ENCODE measurements at places on chromosomes 3 and 15.

DNA sequence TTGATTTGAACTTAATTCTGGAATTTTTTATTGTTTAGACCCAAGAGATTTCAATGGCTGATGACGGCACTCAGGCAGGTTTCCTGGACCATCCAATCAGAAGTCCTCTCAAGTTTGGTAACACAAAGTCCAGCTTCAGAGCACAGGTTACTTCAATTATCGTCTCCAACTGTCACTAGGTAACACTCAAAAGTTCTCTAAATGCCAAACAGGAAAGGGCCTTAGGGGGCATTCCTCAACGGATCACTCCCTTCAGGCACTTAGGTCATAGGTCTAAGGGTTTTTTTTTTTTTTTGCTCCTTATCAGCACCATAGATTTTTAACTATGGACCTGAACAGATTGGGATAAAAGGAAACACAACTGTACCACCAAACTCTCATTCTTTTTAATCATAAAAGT lies 85.8 kb downstream of the MEIS2 start:
- H3K27ac ChIP-seq, result no peak overlapping the region
- H3K27me3 ChIP-seq, result no peaks in the 10 kb centered on the region
- H3K36me3 ChIP-seq, result no peaks in the 10 kb centered on the region
- H3K4me1 ChIP-seq, result no peaks in the 10 kb centered on the region
- no peak overlapping the region for H3K4me3 ChIP-seq
- DNase-seq, result no peak

DNA sequence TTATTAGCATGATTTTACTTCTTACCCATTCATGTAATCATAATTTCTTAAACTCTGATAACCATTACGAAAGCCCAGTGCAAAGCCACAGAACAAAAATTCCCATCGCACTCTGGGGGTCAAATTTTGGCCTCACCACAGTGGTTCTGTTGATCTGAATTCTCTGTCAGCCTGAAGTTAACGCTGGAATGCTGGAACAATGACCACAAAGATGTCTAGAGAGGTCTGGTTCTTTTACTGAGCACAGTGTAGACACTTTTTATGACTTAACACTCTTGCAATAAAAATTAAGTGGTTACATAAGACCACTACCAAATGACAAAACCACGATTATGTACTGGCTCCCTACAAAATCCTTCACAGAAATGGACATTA lies 94.7 kb downstream of the PDZRN3 start:
- H3K36me3 ChIP-seq, result peaks cover 2% of the 10 kb centered on the region
- no peak overlapping the region for H3K4me3 ChIP-seq
- DNase-seq, result no peak

DNA sequence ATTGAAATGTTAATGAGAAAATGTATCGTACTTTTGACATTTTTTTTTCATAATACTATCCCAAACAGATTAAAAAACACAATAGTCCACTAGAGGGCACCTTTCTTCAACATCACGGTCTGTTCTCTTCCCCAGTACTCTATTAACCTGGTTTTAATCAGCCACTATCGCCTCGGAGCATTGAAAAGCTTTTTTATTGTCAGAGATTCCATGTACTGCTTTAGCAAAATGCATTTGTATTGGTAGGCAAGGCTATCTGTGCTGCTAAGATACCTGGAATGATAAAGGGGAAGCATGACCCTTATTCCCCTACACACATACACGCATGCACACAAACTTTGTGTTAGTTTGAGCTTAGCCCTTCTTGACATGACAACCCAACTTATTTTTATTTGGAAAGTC lies 160.1 kb upstream of the IL12A start:
- H3K27me3 ChIP-seq, result no peaks in the 10 kb centered on the region
- H3K4me1 ChIP-seq, result peaks cover 17% of the 10 kb centered on the region
- H3K27ac ChIP-seq, result peak overlapping the region; percentile 64
- peak; percentile 80 for DNase-seq
- H3K4me3 ChIP-seq, result no peak overlapping the region

GRCh38 chr3:37295925-37296324 lies 121.5 kb upstream of the LRRFIP2 start:
- DNase-seq, result no peak
- no peak overlapping the region for H3K27ac ChIP-seq
- no peak overlapping the region for H3K4me3 ChIP-seq
- no peaks in the 10 kb centered on the region for H3K27me3 ChIP-seq
- no peaks in the 10 kb centered on the region for H3K4me1 ChIP-seq

DNA sequence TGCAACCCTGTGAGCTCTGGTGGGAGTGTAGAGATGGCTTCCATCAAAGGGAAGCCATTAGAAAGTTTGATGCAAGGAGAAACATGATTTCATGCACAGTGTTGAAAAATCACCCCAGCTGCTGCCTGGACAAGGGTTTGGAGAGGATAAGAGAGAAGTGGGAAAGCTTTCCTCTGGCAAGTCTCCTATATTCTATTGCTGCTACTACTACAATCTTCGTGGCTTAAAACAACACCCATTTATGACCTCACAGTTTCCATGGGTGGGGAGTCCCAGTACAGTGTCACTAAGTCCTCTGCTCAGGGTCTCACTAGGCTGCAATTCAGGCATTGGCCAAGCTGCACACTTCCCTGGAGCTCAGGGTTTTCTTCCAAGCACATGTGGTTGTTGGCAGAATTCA lies 229.3 kb downstream of the TAFA4 start:
- peak overlapping the region; percentile 52 for H3K27ac ChIP-seq
- H3K27me3 ChIP-seq, result no peaks in the 10 kb centered on the region
- no peaks in the 10 kb centered on the region for H3K36me3 ChIP-seq
- H3K4me3 ChIP-seq, result no peak overlapping the region
- DNase-seq, result peak; percentile 93
- peaks cover 10% of the 10 kb centered on the region for H3K4me1 ChIP-seq

DNA sequence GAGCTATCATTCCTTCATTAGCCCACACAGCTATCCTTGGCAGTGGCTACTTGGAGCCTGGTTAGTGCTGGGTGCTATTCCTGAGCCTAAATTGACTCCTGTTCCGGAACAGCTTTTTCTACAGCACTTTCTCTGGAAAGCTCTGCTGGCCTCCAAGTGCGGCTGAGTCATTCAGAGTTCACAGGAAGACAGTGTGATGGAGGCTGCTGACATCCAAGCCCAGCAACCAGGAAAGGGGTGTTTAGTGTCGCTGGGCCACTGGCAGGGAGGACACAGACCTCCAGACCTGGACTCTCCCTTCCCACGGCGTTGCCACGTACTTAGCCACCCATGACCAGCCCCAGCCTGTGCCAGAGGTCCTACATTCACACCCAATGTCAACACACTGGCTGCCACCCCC lies 28.7 kb downstream of the CACNA2D2 start:
- H3K4me3 ChIP-seq, result no peak overlapping the region
- no peaks in the 10 kb centered on the region for H3K36me3 ChIP-seq
- peaks cover 26% of the 10 kb centered on the region for H3K4me1 ChIP-seq
- H3K27me3 ChIP-seq, result no peaks in the 10 kb centered on the region
- DNase-seq, result peak; percentile 78
- peak overlapping the region; percentile 42 for H3K27ac ChIP-seq

GRCh38 chr3:143081844-143082778 lies 37.5 kb upstream of the CHST2 start:
- no peaks in the 10 kb centered on the region for H3K4me1 ChIP-seq
- no peak for DNase-seq
- H3K27ac ChIP-seq, result no peak overlapping the region
- H3K36me3 ChIP-seq, result no peaks in the 10 kb centered on the region
- no peak overlapping the region for H3K4me3 ChIP-seq
- no peaks in the 10 kb centered on the region for H3K27me3 ChIP-seq

DNA sequence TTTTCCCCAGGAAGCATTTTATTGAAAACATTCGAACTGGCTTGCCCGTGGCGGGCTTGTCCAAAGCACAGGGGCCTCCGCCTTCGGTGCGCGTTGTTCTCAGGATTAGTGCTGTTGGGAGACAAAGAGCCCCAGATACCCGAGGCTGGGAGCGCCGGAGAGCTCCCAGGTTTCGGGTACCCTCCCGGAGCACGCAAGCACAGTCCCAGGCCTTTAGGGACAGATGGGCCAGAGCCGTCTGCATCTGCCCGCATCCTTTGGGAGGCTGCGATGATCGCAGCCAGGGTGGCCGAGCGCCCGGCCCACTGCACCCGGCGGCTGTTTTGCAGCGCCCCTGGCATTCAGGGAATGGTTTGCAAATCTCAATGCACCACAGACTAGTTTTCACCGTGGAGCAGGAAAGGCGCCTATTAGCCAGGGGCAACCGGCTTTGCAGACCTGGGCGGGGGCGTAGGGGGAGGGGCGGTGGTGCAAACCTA lies 5.0 kb upstream of the FEZF2 start:
- H3K27me3 ChIP-seq, result peaks cover 84% of the 10 kb centered on the region
- no peak overlapping the region for H3K27ac ChIP-seq
- no peak for DNase-seq

DNA sequence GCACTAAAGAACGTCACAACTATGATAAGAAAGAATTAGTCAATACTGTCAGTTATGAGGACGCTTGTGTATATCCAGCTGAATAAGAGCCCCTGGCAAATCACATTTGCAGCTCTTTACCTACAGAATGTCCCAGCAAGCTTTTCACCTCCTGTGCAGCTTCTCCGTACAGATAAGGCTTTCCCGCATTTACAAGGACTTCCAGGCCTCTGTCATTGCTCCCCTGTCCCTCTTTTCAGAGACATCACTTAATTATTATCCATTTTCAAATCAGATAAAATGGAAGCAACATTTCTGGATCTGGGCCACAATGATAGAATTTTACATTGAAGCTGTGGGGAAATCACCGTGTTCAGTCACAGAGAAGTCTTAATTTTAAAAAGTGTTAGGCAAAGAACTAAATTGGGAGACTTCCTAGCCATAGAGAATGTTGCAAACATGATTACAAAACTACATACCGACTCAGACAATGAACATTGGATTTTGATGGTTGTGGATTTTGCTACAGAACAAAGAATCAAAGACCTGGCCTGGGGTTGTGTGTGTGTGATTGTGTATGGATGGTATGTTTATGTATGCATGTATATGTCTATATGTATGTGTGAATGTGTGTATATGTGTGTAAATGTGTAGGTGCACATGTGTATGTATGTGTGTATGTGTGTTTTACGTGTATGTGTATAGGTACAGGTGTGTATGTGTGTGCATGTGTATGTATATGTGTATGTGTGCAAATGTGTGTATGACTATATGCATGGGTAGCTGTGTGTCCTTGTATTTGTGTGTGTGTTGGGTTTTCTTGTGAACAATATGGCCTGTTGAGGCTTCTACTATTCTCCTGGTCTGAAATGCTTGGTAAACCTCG lies 41.5 kb downstream of the MGLL start:
- no peak overlapping the region for H3K4me3 ChIP-seq
- peak overlapping the region; percentile 17 for H3K27ac ChIP-seq
- no peaks in the 10 kb centered on the region for H3K27me3 ChIP-seq
- H3K36me3 ChIP-seq, result no peaks in the 10 kb centered on the region
- DNase-seq, result no peak

GRCh38 chr15:68414206-68414555 lies 17.8 kb downstream of the ITGA11 start:
- no peak overlapping the region for H3K4me3 ChIP-seq
- no peak for DNase-seq
- peaks cover 18% of the 10 kb centered on the region for H3K4me1 ChIP-seq
- no peaks in the 10 kb centered on the region for H3K36me3 ChIP-seq
- peaks cover 2% of the 10 kb centered on the region for H3K27me3 ChIP-seq

GRCh38 chr3:149388531-149389417 lies 11.3 kb upstream of the TM4SF1 start:
- peaks cover 3% of the 10 kb centered on the region for H3K4me1 ChIP-seq
- no peak for DNase-seq
- no peak overlapping the region for H3K4me3 ChIP-seq
- H3K27ac ChIP-seq, result no peak overlapping the region

- no peaks in the 10 kb centered on the region for H3K27me3 ChIP-seq
- H3K27ac ChIP-seq, result no peak overlapping the region
- H3K4me1 ChIP-seq, result no peaks in the 10 kb centered on the region
- H3K36me3 ChIP-seq, result peaks cover 6% of the 10 kb centered on the region
These were observed 200.8 kb upstream of the GOLGA6L4 start for GRCh38 chr15:84034578-84035398.

DNA sequence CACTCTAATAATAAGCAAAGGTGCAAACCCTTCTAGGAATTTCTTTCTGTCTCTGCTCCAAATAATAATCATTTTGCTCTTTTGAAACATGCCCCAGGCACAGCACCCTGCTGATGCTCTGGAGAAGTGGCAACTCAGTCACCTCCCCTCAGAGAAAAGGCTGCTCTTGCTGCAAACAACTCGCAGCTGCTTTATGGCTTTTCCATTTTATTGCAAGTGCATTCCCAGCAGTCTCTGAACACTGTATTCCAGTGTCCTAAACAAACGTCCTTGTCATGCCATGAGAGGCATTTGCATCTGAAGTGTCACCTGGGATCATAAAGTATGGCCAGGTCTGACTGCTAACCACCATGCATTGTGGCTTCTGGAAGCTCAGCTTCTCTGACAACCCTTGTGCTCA lies 358.1 kb upstream of the TRIM42 start:
- no peak overlapping the region for H3K4me3 ChIP-seq
- no peaks in the 10 kb centered on the region for H3K4me1 ChIP-seq
- no peak overlapping the region for H3K27ac ChIP-seq
- H3K27me3 ChIP-seq, result peaks cover 7% of the 10 kb centered on the region
- H3K36me3 ChIP-seq, result no peaks in the 10 kb centered on the region

GRCh38 chr3:117346901-117347300 lies 637.3 kb downstream of the TUSC7 start:
- DNase-seq, result peak; percentile 11
- H3K36me3 ChIP-seq, result no peaks in the 10 kb centered on the region
- H3K4me1 ChIP-seq, result no peaks in the 10 kb centered on the region
- no peaks in the 10 kb centered on the region for H3K27me3 ChIP-seq

GRCh38 chr3:22836131-22836530 lies 367.0 kb upstream of the UBE2E2 start:
- no peak overlapping the region for H3K4me3 ChIP-seq
- H3K4me1 ChIP-seq, result no peaks in the 10 kb centered on the region
- H3K27ac ChIP-seq, result no peak overlapping the region
- no peaks in the 10 kb centered on the region for H3K36me3 ChIP-seq
- no peaks in the 10 kb centered on the region for H3K27me3 ChIP-seq

- no peak overlapping the region for H3K4me3 ChIP-seq
- no peaks in the 10 kb centered on the region for H3K4me1 ChIP-seq
- peaks cover 10% of the 10 kb centered on the region for H3K36me3 ChIP-seq
- H3K27ac ChIP-seq, result no peak overlapping the region
- no peaks in the 10 kb centered on the region for H3K27me3 ChIP-seq
These were observed 8.1 kb downstream of the EDEM1 start for GRCh38 chr3:5195605-5196004.

- H3K27ac ChIP-seq, result no peak overlapping the region
- no peak overlapping the region for H3K4me3 ChIP-seq
- no peaks in the 10 kb centered on the region for H3K27me3 ChIP-seq
- no peaks in the 10 kb centered on the region for H3K36me3 ChIP-seq
- peak; percentile 7 for DNase-seq
These were observed 172.7 kb downstream of the WDR72 start for GRCh38 chr15:53586799-53587198.

- H3K36me3 ChIP-seq, result no peaks in the 10 kb centered on the region
- no peaks in the 10 kb centered on the region for H3K27me3 ChIP-seq
- peak; percentile 90 for DNase-seq
- peaks cover 2% of the 10 kb centered on the region for H3K4me1 ChIP-seq
These were observed 107.8 kb downstream of the ZIC4 start for GRCh38 chr3:147298511-147298982.

- no peaks in the 10 kb centered on the region for H3K4me1 ChIP-seq
- no peak for DNase-seq
- no peak overlapping the region for H3K4me3 ChIP-seq
- no peaks in the 10 kb centered on the region for H3K36me3 ChIP-seq
- H3K27ac ChIP-seq, result no peak overlapping the region
- H3K27me3 ChIP-seq, result no peaks in the 10 kb centered on the region
These were observed 55.5 kb upstream of the ZBED2 start for GRCh38 chr3:111650378-111651275.

GRCh38 chr3:177591379-177591778 lies 394.1 kb upstream of the TBL1XR1 start:
- DNase-seq, result peak; percentile 62
- peaks cover 11% of the 10 kb centered on the region for H3K4me1 ChIP-seq
- no peak overlapping the region for H3K4me3 ChIP-seq

Data from muscle of leg (tissue), 16 donors.